Natural killer cell treated with Interleukin-12 subunit alpha and Interleukin-12 subunit beta and Interleukin-15 and Interleukin-18, amount 100 ng/mL, for 72 hours (primary cell): ENCODE measurements at places on chromosomes 7 and 10. TPM values are rescaled to one million over a fixed set of nuclear protein-coding genes. Genes with fewer than 3 reads are reported as not detected.

DNA sequence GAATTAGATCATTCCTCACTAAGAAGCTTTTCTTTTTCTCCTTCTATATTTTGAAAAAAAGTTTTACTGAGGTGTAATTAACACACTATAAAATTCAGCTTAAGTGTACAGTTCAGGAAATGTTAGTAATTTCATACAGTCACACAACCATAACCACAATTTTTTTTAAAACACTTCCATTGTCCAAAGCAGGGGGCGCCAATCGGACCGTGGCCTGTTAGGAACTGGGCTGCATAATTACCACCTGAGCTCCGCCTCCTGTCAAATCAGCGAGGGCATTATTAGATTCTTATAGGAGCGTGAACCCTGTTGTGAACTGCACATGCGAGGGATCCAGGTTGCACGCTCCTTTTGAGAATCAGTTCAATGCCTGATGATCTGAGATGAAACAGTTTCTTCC, 427.1 kb downstream of the TFEC start:
- DNase-seq, result no peak

DNA sequence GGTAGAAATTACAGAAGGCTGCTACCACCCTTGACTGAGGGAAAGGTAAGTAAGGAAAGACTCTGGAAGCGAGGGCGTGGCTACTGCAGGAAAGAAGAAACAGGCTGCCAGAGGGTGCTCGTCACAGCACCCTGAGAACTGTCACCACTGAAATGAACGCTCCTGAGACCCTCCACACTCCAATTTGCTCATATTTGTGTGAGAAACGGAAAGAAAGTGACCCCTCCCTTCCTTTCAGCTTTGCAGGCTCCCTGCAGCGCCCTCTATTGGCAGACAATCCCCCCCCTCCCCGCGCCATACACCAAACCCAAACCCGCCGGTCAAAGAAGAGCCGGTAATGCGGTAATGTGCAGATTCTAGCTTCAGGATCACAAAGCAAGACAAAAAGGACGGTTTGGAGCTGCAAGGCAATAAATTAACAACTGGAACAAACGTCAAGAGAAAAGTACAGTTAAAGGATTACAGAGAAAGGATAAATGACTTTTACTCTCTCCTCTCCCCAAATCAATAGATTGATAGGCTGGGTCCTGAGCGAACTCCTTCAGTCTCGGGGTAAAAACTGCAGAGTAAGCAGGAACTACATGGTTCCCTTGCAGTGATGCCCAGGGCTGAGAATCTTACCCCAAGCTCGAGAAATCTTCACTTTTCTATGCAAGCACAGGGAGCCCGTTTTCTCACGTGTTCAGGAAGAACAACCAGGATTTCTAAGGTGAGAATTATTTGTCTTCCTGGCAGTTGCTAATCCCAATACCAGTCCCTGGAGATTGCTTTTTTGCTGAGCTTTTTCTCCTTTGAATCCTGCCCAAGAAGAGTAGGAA, 47.6 kb downstream of the STEAP1B start:
- no peak for DNase-seq

- no peak for DNase-seq
Observed at GRCh38 chr7:124155432-124156022, 122.7 kb upstream of the TMEM229A start.

DNA sequence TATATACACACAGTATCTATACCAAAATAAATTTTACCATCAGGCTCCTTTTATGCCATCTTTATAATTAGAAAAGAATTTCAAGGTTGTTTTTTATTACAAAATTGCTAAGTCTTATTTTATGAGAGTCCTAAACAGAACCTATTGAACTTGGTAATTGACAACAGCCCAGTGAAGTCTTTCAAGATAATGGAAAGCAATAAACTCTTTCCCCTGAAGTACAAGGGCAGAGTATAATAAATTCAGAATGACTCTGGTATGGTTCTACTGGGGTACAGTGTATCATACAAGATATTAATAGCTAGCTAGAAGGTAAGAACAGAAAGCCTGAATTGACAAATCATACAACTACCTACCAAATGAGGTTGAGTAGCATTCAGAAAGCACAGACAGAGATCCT, 26.2 kb upstream of the CUBN start:
- no peak for DNase-seq

- no peak for DNase-seq
Observed at GRCh38 chr7:130648580-130648979, 20.0 kb downstream of the COPG2 start.

- no peak for DNase-seq
Observed at GRCh38 chr7:155584261-155584660, 37.9 kb upstream of the CNPY1 start.

GRCh38 chr7:28941633-28942032, 16.5 kb downstream of the TRIL start:
- no peak for DNase-seq

DNA sequence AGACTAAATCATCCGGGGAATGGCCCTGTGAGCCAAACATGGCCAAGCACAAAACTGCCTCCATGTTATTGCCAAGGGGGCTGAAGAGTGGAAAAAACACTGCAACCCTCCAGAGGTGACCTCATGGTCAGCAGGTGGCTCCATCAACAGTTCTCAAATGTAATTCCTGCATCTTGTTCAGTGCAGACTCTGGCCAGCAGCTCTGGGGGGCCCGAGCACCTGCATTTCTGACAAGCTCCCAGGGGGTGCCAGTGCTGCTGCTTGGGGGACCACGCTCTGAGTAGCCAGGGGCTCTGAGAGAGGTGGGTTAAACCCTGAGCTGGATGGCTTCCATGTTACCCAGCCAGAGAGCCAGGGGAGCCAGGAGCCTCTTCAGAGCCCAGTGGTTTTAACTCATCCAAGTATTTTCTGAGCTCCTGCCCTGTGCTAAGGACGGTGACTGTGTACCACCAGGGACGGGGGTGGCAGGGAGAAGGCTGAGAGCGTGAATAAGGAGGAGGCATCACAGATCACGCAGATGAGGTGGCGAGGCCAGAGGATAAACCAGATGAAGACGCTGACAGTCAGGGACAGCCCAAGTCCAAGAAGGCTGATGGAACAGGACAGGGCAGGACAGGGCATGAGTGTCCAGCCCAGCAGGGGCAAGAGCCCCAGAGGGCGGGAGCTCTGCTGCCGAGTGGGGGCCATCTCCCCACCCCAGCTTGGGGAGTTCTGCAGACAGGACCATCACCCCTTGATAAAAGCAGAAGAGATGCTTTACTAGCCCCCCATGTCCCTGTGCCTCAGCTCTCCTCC, 52.9 kb downstream of the CLEC2L start:
- no peak for DNase-seq

HECTD2 gene
- 3.2 TPM for total RNA-seq

GRCh38 chr10:26499426-26499825, 61.3 kb downstream of the APBB1IP start:
- DNase-seq, result no peak

PRR15 gene
- total RNA-seq, result not detected

EPHA1 gene
- 0.21 TPM for total RNA-seq

DNA sequence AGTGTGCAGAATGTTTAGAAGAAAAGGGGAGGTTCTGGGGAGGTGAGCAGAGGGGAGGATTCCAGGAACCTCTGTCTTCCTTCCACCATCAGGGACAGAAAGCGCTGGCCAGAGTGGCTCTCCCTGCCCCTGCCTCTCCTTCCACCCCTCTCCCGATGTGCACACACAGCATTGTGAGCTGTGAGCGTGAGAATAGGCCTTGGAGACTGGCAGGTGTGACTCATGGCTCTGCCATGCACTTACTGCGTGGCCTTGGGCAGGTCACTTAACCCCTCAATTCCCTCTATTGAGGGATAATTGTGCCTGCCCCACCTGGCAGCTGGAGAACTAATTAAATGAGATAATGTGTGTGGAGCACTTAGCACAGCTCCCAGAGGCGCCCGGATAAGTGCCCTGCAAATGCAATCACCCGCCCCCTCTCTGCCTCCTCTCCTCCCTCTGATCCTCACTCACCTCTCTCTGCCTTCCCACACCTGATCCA, 115.4 kb downstream of the ZMIZ1 start:
- no peak for DNase-seq

GRCh38 chr7:98797150-98797549, 72.7 kb downstream of the TMEM130 start:
- DNase-seq, result no peak

GRCh38 chr10:115918812-115919211, 354.2 kb downstream of the GFRA1 start:
- DNase-seq, result no peak

CDHR3 gene
- not detected for total RNA-seq

- DNase-seq, result no peak
Observed at GRCh38 chr7:147183276-147183675, 1066.7 kb downstream of the CNTNAP2 start.

GRCh38 chr7:112462236-112462635, 12.0 kb downstream of the IFRD1 start:
- no peak for DNase-seq

DNA sequence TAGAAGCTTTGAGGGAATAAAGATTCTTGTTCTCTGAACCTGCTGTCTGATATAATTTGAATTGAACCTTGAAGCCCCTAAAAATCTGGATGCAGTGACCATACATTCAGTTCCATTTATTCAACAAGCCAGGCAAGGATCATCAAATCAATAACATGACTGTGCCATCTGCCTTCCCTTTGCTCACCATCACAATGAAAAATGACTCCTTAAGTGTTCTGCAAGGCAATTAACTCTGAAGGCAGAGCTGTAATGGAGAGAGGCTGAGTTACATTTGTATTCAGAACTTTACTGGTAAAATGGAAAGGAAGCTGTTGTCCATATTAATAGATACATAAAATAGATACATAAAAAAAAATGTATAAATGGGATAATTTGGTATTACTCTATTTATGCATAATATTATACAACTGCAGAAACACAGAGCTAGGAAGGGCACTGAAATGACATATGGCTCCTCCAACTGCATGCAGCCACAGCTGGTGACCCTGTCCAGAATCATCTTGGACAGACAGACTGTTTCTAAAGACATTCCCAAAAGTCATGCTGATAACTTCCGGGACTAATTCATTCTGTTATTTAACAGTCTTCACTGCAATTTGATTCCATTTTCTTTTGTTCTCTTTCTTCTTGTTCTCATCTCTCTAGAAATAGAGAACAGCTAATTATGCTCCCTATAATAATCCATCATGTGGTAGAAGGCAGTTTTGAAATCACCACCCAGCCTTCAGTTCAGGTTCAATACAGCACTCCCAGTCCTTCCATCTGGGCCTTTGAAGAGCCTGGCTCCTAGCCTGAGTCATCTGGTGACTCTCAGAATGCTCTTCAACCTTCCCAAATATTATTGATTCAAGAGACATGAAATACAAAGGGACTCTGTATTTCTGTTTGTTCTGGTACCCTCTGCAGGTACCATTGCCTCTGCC, 412.6 kb downstream of the GFRA1 start:
- DNase-seq, result no peak

DNA sequence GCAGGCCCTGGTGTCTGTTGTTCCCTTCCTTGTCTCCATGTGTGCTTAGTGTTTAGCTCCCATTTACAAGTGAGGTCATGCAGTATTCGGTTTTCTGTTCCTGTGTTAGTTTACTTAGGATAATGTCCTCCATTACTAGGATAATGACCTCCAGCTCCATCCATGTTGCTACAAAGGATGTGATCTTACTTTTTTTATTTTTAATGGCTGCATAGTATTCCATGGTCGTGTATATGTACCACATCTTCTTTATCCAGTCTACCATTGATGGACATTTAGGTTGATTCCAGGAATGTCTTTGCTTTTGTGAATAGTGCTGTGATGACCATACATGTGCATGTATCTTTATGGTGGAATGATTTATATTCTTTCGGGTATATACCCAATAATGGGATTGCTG, 333.4 kb downstream of the EXOC4 start:
- DNase-seq, result no peak

DNA sequence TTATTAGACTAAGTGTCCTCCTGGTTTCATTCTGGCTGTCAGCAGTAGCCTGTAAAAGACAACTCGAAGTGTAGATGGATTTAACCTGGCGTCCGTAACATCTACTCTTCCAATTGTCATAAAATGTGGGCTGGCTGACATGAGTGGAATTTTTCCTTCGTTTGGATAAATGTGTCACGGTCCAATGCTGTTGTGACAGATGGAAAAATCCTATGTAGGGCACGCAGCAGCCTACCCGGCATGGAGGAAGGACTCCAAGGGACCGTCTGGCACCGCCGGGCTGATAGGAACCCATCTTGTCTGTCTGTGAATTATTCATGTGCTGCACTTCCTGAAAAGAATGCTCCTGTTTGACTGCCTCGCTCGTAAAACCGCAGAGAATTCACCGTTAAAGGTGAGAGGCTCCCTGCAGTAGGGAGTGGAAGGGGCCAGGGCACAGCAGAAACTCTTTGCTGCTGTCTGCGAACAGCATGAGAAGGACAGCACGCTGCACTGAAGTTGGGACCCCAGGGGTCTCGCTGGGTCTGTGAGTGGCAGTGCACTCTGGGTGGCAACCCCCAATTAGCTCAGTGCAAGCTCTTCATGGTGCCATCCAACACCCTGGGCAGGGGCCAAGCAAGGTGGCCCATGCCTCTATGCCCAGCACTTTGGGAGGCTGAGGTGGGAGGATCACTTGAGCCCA, 1.6 kb upstream of the ORAI2 start:
- DNase-seq, result no peak

- no peak for DNase-seq
Observed at GRCh38 chr7:145009876-145010275, 174.0 kb upstream of the TPK1 start.

GRCh38 chr10:35739998-35740397, 97.9 kb upstream of the FZD8 start:
- no peak for DNase-seq

PWWP2B gene
- total RNA-seq, result 15.2 TPM

RNF32 gene
- not detected for total RNA-seq

ANKRD61 gene
- not detected for total RNA-seq

GRCh38 chr10:92502296-92502808, 71.5 kb downstream of the IDE start:
- DNase-seq, result no peak

DNA sequence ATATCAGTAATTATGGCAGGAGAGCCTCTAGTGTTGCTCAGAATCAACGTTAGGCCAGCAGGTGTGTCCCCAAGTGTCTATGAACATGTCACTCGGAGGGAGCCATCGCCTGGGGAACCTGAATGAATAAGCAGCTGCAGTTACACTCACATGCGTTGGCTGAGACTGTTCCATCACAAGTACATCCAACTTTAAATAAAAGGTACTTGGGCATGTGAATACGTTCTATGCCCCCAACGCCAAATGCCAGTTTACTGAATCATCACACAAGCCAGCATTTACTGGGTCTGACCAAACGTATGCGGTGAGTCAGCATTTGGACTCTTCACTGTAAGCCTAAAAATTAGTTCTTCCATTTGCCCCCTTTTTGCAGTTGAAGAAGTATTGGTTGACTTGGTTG, 207.6 kb upstream of the PLXNA4 start:
- DNase-seq, result no peak

CFAP58 gene
- 0.67 TPM for total RNA-seq

PLXDC2 gene
- 3.5 TPM for total RNA-seq

DNA sequence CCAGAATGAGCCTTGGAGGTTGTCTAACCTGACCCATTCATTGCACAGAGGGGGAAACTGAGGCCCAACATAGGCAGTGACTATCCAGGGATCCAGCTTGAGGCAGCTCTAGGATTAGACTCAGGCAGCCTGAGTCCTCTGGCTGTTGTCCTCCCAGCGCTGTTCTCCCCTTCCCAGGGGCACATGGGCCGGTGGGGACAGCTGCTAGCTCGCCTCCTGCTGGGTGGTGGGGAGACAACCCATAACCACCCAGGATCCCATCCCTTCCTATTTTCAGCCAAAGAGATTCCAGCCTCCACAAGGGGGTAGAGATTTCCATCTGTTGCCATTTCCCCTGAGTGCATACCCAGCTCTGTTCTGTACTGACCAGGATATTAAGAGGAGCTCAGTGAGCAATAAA, 145.1 kb upstream of the GPR26 start:
- no peak for DNase-seq

C10orf53 gene
- not detected for total RNA-seq

GRCh38 chr7:132377015-132377414, 199.3 kb downstream of the PLXNA4 start:
- no peak for DNase-seq
